Activated CD4-positive, CD25-positive, alpha-beta regulatory T cell treated with anti-CD3 and anti-CD28 coated beads, Interleukin-2, amount 50 U/mL, for 16 hours (primary cell): ENCODE measurements at places on chromosomes 7 and 10.

GRCh38 chr7:23909426-23909825, 199.4 kb downstream of the STK31 start:
- DNase-seq = no peak

GRCh38 chr10:113751181-113751732, at the start of gene PLEKHS1:
TSS of gene PLEKHS1 (plus strand) at chr10:113751682. CDS start at chr10:113755278, 3,596 bp downstream.
- no peak for DNase-seq

GRCh38 chr10:11026773-11027172, 9.1 kb downstream of the CELF2 start:
- no peak for DNase-seq

DNA sequence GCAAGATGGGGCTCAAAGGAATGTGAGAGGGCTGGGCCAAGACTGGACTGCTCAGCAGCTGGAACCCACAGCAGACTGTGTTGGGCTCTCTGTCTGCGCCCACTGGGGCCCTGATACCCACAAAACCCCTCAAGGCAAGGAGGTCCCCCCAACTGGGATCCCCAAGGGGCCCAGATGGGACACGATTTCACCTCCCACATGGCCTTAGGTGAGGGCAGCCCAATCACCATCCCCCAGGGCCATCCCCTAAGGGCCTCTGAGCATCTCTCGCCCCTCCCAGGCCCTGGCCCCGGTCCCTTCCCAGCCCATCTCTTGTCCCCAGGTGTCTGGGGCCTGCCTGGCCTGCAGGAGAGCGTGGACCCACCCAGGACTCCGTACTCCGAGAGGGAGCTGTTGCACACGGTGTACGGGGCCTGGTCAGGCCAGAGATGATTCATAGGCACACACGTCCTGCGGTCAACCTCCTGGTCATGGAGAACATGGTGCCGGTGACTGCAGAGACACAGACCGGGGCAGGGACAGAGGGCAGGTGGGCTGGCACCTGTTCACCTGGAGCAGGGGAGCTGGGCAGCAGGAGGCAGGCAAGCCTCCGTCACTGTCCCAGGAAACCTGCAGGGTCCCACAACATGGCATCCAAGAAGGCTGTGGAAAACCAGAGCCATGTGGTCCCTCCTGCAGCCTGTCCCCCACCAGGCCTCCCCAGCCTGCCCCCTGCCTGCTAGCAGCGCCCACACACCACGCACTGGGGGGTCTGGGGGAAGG, 21.6 kb downstream of the OGDHL start:
- DNase-seq = no peak

- no peak for DNase-seq
Observed at GRCh38 chr10:127450644-127451043, 98.5 kb upstream of the NPS start.

- no peak for DNase-seq
Observed at GRCh38 chr10:121792198-121792597, 135.6 kb downstream of the ATE1 start.

- no peak for DNase-seq
Observed at GRCh38 chr10:32190890-32191491, 134.8 kb upstream of the KIF5B start.

DNA sequence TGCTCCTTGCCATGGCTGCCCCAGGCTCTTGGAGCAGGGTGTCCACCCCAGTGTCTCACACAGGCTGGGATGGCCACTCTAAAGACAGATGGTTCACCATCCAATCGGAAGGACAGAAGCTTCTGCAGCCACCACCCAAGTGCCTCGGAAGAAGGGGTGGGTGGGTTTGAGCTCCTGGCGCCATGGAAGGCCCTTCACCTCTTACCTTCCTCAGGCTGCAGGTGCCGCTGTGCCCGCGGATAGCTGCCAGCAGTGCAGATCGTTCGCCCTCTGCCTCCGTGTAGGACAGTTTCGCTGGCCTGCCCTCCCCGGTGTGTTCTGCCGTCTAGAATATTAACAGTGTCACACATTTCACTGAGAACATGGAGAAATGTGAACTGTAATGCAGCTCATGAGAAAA, 243.6 kb upstream of the GRB10 start:
- no peak for DNase-seq

DNA sequence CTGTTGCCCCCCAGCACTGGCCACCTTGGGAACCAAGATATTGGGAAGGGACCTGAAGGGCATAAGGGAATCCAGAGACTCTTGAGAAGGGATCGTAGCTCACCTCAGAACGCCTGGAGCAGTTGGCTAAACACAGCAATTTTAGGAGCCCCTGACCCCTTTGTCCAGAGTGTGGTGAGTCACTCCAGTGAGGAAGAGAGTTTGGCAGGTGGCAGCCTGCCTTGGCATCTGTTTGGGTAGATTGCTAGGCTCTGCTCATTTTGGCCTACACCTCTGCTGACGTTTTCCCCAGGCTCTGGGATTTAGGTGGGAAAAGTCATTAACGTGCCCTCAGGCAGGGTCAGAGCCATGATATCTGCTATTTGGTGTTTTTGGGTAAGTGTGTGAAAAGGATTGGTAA, 100.6 kb downstream of the GRB10 start:
- no peak for DNase-seq

DNA sequence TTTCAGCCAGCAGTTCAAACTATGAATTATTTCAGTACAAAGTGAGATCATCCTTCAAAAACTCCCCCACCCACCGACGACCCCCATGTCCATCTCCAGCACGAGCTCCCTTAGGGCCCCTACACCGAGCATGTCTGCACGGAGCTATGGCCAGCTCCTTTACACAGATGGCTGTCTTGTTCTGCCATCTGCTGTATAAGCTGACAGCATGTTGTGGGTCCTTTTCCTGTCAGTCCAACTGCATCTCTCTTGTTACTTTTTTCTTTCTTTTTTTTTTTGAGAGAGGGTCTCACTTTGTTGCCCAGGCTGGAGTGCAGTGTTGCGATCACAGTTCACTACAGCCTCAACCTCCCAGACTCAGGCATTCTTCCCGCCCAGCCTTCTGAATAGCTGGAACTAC, 21.6 kb downstream of the NPC1L1 start:
- DNase-seq = no peak

DNA sequence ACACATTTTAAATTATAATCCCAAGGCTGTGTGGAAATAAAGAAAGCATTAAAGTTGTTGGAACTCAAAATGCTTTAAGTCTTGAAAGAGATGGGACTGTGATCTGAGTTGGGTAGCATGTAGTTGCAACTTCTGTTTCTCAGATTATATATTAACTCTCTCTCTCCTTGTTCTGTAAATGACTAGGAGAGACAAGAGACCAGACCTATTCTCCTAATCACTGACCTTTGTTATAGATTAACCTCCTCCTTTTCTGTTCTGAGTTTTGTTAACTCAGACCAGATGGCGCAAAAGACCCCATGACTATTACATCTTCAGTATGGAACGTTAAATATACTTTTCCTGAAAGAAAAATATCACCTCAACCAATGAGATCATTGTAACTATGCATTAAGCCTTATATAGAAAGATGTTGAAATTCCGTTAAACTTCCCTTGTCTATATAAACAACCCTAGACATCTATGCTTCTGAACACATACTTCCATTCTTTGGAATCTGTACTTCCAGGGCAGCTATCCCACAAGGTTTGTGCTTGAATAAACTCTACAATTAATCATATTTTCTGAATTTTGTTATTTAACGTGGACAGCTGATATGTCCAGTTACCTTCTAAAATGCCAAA, 143.5 kb upstream of the TRIM24 start:
- DNase-seq = no peak

- DNase-seq = no peak
Observed at GRCh38 chr10:131134001-131134576, 177.4 kb downstream of the TCERG1L start.

- no peak for DNase-seq
Observed at GRCh38 chr10:427761-428519, 261.5 kb downstream of the DIP2C start.

- no peak for DNase-seq
Observed at GRCh38 chr7:98651760-98652159, 34.7 kb downstream of the NPTX2 start.

DNA sequence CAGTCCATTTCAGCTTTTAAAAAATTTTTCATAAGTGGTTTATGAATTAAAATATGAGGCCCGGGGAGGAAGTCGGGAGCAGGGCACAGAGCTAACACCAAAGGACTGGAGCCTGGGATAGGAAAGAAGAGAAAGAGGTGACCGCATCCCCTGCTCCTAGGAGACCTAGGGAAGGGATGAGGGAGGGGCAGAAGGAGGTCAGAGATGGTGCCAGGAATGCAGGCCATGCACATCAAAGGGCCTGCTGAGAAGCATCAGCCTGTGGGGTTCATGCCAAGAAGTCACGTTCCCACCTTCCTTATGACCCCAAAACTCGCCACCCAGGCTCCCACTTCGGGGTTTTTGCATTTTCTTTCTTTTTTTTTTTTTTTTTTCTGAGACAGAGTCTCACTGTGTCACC, 14.7 kb upstream of the TOMM7 start:
- DNase-seq = no peak

DNA sequence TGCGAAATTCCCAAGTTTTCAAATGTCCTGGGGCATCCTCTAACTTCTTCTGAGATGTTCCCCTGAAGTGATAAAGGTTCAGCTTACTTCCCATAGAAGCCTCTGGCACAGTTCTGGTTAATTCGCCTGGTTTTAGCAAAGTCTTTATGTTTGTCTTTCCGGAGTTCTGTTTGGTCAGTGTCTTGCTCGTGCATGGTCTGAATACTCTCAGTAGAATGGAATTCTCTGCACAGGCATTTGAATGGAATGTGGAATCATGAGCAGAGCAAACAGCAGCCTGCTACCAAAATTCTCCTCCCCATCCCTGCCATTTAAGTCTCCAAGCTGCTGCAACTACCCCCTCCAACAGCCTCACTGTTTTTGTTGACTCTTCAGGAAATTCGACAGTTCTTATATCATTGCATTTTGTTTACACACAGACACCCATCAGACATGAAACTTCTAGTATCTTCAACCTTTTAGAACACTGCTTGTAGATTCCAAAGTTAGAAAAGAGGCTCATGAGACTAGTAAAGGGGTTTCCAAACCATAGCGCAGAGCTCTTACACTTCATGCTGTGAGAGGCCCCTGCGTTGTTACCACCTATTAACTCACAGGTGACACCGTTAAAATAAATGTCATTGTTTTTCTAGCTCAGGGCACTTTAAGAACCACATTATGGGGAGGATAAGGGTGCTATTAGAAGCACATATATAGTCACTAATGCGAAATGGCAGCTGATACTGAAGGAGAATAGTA, 129.7 kb downstream of the PLCE1 start:
- no peak for DNase-seq

DNA sequence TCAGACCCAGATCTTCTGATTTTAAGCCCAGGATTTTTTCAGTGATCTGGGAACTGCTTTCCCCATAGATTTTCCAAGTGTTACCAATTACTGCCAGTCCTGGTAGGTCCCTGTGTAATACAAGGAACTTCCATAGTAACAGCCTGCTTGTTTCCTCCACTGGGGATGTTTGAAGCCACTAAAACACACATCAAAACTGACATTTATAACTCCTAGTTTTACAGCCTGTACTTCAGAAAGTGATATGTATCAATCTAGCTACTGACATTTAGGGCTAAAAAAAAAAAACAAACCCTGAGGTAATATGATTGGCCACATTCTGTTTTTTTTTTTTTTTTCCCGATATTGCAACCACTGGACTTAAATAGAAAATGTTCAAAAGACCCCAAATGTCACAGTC, 166.9 kb upstream of the SP4 start:
- no peak for DNase-seq

DNA sequence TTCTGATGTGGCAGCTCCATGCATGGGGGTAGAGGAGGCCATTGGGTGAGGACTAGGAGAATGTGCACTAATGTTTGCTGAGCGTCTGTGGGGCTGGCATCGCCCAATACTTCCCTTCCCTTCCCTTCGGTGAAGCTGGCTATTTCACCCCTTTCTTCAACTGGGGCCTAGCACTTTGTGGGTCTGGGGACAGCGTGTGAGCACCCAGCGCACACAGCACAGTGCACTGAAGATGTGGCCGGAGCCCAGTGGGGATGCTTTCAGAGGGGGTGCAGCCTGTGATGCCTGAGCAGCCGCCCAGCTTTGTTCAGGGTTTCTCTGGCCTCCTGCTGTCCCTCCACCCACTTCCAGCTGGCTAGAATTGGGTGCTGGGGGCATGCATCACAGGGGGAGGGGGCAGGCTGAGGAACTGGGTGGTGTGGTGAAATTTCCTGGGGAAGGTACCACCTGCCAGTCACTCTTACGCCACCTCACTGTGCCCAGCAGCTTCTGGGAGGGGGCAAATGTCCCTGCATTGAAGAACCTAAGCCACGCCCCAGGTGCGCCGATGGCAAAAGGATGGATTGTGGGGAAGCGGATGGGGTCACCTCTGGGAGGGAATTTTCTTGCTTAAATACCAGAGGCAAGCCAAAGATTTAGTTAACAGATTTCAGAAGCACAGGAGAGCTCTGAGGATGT, 45.5 kb downstream of the CLEC2L start:
- no peak for DNase-seq

DNA sequence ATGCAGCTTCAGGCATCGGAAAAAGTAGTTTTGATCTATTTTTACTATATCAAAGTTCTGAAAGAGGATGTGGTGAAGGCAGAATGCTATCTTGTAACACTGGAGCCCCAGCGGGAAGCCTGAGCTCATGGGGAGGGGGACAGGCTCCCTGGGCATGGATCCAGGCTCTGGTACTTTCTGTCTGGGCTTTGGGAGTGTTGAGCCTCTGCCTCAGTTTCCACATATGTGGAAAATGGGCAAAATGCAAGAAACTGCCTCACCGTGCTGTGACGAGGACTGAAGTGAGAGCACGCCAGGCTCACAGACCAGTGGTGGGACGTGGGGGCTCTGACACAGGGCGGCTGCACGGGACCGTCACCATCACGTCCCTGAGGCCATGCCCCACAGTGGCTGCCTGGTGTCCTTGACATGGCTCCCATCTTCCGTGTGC, 182.9 kb upstream of the SHH start:
- no peak for DNase-seq

GRCh38 chr10:52818019-52818418, 45.4 kb upstream of the MBL2 start:
- no peak for DNase-seq

DNA sequence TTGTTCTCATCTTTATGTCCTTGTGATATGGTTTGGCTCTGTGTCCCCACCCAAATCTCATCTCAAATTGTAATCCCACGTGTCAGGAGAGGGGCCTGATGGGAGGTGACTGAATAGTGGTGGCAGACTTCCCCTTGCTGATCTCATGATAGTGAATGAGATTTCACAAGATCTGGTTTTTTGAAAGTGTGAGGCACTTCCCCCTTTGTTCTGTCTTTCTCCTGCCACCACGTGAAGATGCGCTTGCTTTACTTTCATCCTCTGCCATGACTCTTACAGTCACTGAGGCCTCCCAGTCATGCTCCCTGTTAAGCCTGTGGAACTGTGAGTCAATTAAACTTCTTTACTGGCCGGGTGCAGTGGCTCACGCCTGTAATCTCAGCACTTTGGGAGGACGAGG, 161.0 kb downstream of the HERPUD2 start:
- no peak for DNase-seq

GRCh38 chr7:150788474-150789269, 11.5 kb downstream of the TMEM176B start:
- DNase-seq = no peak

GRCh38 chr10:96706331-96706853, 13.9 kb downstream of the PIK3AP1 start:
- DNase-seq = no peak

DNA sequence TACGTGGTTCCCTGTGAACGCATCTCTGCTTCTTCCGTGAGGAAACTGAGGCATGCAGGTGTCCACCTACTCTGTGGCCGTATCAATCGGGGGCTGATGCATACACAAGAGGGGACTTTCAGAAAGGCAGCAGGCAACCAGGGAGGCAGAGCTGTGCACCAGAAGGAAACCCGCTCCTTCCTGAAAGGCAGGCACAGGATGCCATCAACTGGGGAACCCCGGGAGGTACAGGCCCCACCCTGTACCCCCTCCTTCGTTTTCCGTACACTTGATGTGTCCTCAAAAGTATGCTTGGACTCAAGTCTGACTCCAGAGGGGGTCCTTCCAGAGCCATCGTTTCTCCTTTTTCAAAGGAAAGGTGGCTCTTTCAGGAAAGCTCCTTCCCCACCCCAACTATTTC, 59.5 kb downstream of the ASB13 start:
- no peak for DNase-seq
